CD4-positive, alpha-beta memory T cell (primary cell): ENCODE measurements at places on chromosomes 7 and 10. TPM values are rescaled to one million over a fixed set of nuclear protein-coding genes. Genes with fewer than 3 reads are reported as not detected.

GRCh38 chr7:150373049-150373801, 4.6 kb downstream of the REPIN1 start:
- DNase-seq = no peak

DNA sequence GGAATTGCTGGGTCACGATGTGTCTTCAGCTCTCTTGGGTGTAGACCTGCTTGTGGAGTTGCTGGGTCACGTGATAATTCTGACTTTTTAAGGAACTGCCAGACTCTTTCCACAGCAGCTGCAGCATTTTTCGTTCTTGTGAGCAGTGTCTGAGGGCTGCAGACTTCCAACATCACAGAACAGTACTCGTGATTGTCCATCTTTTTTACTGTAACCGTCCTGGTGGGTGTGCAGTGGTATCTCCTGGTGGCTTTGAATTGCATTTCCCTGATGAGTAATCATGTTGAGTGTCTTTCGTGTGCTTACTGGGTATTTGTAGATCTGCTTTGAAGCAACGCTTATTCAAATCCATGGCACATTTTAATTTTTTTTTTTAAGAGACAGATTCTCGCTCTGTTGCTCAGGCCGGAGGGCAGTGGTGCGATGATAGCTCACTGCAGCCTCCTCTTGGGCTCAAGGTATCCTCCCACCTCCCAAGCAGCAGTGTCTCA, 22.7 kb downstream of the INPP5A start:
- DNase-seq = no peak

- no peak for DNase-seq
Measured at GRCh38 chr7:116782177-116782711, 80.1 kb upstream of the CAPZA2 start.

ANLN gene
- total RNA-seq = not detected

MOGAT3 gene
- total RNA-seq = not detected

GRCh38 chr7:27239387-27240014, 3.1 kb upstream of the EVX1 start:
- no peak for DNase-seq

AS3MT gene
- 2.3 TPM for total RNA-seq

AKR1C8 gene
- total RNA-seq = 8.5 TPM

DNA sequence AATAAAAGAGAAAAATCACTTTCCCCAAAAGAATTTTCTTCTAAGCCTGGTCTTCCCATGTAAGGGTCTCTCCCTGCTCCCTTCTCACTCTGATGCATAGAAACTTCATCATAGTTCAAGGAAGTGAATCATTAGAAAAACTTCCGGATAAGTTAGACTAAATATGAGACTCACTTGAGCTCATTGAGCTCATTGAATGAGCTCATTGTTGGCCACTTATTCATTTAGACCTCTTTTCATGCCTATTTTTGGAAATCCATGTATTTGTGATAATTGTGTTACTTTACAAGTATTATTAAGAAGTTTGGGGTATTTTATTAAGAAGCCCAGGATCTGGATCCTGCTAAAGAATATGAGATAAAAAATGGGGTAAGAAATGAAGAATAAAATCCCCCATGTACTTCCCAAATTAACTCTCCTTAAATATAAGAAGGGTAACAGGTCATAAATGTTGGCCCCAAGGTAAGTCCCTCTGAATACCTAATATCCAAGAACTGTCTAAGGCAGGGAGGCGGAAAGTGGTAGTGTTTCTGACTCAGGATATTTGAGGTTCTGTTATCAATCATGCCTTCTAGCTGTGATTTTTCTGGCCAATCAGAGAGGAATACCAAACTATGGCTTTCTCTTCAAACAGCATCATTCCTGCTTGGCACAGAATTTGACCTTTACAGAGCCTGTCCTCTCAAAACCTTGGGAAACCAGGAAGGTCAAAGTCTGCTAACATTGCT, 236.5 kb upstream of the PTN start:
- DNase-seq = no peak

DNA sequence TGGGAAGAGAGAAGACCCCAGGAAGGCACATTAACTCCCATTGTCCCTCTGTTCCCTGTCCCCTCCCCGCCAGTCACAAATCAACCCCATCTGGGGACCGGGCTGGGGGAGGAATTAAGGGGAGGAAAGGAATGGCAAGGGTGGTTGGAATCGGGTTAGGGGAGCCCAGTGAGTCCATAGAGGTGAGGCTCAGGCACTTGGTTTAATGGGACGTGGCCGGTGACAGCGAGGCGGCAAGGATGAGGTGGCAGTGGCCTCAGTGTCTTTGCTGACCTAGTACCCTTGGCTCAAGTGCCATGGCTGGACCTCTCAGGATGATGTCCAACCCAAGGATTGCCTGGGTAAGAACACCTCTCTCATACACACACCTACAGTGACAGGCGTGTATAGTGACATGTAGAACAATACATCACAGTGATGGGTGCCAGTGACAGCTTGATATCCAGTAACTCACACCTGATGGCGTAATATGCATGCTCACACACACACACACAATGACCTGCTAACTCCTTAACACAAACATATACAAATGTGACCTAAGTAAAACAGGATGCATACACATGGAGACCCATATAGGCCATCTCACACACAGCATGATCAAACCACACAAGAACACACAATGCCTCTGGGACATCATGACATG, 12.3 kb downstream of the KCNIP2 start:
- no peak for DNase-seq

DNA sequence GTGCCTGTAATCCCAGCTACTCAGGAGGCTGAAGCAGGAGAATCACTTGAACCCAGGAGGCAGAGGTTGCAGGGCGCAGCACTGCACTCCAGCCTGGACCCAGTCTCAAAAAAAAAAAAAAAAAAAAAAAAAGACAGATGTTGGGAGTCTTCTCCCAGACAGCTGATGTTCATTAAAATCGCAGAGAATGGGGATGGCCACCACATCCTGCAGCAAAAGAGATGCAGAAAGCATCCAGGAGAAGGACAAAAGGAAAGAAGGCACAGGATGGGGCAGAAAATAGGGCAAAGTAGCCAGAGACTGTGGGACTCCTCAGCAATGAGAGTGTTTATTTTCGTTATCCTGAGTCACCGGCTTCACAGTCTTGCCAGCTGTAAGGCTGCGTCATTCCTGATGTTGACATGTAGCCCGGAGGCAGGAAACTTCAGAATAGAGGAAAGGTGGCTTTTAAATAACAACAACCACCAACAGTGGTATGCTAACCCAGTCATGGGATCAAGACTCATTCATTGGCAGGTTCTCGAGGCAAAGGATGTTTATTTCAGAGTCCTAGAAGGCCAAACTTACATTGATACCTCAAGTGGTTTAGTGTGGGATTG, 149.5 kb upstream of the SVIL start:
- no peak for DNase-seq

PNLIPRP1 gene
- not detected for total RNA-seq

- DNase-seq = no peak
Measured at GRCh38 chr10:72285972-72286521, 12.3 kb downstream of the DDIT4 start.

SVOPL gene
- not detected for total RNA-seq

GRCh38 chr10:91537614-91538383, 95.1 kb downstream of the PPP1R3C start:
- DNase-seq = no peak

DNA sequence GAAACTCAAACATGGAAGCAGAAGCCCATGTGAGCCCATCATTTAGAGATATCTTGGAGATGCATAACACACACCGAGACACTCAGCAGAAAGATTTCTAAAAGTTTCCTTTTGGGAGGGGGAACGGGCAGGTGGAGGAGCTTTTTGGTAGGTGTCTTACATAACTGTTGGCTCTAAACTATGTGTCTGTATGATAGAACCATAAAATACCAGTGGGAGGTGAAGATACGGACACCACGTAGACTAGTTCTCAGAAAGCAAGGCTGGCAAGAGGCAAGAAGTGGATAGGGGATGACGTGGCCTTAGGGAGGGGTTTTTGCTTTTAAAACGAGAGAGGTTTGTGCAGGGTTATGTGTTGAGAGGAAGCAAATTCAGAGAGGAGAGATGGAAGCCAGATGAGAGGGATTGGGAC, 36.5 kb downstream of the IL15RA start:
- no peak for DNase-seq

- no peak for DNase-seq
Measured at GRCh38 chr7:1134951-1135350, 25.0 kb downstream of the ZFAND2A start.

GRCh38 chr10:78494179-78494578, 460.5 kb downstream of the RPS24 start:
- no peak for DNase-seq

- DNase-seq = no peak
Measured at GRCh38 chr7:47634273-47634672, 52.4 kb upstream of the TNS3 start.

STEAP4 gene
- not detected for total RNA-seq

- DNase-seq = no peak
Measured at GRCh38 chr10:21501091-21501490, 24.4 kb downstream of the SKIDA1 start.

MYL10 gene
- not detected for total RNA-seq

- DNase-seq = no peak
Measured at GRCh38 chr7:121436688-121437087, 40.6 kb upstream of the FAM3C start.

- no peak for DNase-seq
Measured at GRCh38 chr10:85623342-85623741, 743.3 kb downstream of the GRID1 start.

FAM25C gene
- total RNA-seq = not detected

SCART1 gene
- total RNA-seq = 10.5 TPM

DNA sequence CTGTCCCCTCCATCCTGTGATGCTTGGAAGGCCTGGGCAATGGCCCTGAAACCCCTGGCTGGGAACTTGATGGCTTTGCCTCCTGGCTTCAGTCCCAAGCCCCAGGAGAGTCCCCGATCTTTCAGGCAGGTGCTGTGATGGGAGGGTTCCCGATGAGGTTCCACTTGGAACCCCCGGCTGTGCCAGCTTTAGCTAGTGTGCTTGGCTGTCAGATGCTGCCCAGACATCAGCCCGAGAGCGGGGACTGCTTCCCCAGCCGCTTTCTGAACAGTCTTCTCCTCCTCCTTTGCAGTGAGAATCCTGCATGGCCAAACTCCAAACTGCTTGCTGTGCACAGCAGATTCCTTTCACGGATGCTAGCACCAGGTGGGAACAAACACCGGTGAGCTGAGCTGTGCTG, 58.1 kb downstream of the PKD1L1 start:
- DNase-seq = no peak

RBP3 gene
- not detected for total RNA-seq

NACAD gene
- total RNA-seq = not detected

FHIP2A gene
- total RNA-seq = 32.1 TPM

- no peak for DNase-seq
Measured at GRCh38 chr10:119395280-119396007, 147.1 kb downstream of the RGS10 start.

- no peak for DNase-seq
Measured at GRCh38 chr7:96532428-96532935, 177.2 kb downstream of the SEM1 start.

DNA sequence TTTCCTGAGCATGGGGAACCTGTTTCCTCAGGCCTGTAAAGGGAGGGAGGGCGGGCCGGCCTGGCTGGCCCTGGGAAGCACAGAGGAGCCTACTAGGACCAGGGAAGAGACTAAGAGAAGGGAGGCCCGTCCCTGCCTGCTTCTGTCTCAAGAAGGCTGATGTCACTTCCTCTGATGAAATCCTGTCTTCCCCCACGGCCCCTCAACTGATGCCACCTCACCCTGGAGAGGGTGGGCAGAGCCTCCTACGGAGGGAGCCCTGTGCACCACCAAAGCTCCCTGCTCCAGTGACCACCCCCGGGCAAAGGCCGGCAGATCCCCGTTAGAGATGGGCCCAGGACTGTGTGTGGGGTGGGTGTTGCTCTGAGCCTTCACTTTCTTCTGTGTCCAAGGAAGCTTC, 1.0 kb upstream of the PILRA start:
- DNase-seq = no peak

LIPM gene
- not detected for total RNA-seq

DNA sequence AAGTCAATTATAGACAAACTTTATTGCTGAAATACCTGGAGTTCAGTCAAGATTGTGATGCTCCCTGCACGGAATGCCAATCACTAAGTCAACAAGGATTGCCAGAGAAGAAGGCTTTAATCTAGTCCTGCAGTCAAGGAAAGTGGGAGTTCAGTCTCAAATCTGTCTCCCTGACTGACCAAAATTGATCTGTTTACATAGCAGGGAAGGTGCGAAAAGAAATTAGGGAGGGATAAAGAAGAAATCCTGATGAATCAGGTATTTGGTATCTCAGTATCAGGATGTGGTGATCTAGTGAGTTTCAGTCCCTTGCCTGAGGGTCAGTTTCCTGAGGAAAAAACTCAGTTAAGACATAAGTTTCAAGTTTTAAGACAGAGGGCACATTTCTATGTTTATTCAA, 2.1 kb upstream of the AKR1D1 start:
- no peak for DNase-seq

DNA sequence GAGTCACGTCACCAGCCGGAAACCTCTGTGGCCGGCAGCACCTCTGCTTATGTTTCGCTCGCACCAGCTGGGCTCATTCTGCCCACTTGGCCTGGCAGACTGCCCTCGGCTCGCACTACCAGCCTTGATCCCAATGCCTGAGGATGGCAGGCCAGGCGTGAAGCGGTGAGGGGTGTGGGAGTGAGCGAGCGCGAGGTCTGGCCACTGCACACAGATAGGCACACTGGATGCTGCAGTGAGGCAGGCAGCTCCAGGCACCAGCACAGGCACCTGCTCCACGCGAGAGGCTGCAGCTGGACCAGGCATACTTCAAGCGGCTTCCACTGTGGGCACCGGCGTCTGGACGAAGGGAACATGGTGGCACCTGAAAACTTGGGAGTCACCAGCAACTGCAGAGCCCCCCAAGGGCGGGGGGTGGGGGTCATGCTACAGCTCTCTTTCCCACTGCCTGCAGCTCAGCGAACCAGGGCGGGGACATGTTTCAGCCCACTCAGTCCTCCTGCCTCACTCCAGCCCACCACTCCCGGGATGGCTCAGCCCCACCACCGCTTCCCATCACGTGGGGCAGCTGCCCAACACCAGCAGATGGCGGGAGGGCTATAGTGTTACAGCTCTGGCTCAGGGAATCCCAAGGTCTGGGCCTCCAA, 5.4 kb upstream of the DMTF1 start:
- no peak for DNase-seq
